ENCODE measurements at places on chromosomes 7 and 10. TPM values are rescaled to one million over a fixed set of nuclear protein-coding genes. Genes with fewer than 3 reads are reported as not detected.

Gene ZDHHC6
- 29.1 TPM for total RNA-seq

Gene RAMP3
- total RNA-seq, result 0.58 TPM

Gene STEAP4
- total RNA-seq, result 1.7 TPM

Gene LDB3
- total RNA-seq, result not detected

Gene SNX13
- total RNA-seq, result 56.9 TPM

Gene CPN1
- not detected for total RNA-seq

Data from smooth muscle cell of trachea (primary cell).